ENCODE measurements at places on chromosomes 4 and X.

GRCh38 chrX:47097018-47097417, 18.8 kb downstream of the RGN start:
- no peak for DNase-seq

DNA sequence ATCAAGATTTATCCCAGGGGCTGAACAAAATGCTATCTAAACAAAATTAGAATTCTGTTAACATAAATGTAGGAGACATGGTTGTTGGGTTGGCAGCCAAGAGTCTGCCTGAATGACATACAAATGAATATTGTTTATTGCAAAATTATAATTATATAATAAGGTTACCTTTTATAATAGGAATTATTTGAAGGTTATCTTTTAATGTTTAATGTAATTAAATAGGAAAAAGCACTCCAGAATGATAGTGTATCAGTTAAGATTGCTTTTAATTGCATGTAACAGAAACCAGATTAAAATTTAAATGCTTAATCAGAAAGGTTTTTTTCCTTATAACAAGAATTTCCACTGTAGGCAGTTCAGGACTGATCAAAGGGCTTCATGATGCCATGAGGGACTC, 42.0 kb upstream of the STPG2 start:
- DNase-seq = no peak

GRCh38 chrX:72142794-72143608, 11.3 kb upstream of the RTL5 start:
- DNase-seq = peak; percentile 9

GRCh38 chr4:10320130-10320529, 137.1 kb downstream of the ZNF518B start:
- no peak for DNase-seq

- no peak for DNase-seq
These were observed 65.8 kb upstream of the ETNPPL start for GRCh38 chr4:108828620-108829019.

DNA sequence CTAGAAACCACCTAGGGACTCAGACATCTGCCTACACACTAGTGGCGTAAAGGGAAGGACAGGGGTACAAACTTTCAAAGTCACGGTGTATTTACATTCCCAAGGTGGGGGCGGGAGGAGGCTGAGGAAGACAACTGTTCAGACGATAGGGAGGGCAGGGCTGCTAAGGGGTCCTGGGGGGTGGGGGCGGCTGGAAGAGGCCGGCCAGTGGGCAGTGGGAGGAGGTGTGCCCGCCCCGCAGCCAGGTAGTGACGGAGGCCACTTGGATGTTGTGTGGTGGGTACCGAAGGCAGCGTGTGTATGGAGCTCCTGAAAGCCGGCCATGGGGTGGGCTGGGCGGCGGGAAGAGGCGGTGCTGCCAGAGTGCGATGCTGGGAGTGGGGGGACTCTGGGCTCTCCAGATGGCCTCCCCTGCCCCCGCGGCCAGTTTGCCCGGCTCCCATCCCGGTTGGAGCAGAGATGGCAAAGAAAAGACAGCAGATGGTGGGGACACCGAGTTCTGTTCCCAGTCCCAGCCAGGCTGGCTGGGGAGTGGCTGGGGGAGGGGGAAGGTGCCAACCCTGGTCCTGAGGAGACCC, 24.2 kb downstream of the L1CAM start:
- no peak for DNase-seq

DNA sequence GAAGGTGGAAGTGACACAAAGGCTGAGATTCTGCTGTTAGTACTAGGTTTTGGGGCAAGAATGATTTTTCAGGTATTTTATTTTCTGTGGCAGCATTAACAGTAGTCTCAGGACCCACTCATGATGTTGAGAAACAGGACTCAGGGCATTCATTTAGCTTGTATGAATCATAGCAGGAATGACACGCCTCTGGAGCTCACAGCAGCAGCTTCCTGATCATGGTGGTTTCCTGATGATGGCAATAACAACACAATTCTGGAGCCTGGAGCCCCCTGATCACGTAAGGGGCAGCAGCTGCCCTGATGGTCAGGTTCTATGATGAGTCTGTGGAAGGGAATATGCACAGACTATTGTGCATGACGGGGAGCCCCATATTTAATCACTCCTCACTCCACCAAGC, 47.0 kb downstream of the TASL start:
- peak; percentile 36 for DNase-seq

DNA sequence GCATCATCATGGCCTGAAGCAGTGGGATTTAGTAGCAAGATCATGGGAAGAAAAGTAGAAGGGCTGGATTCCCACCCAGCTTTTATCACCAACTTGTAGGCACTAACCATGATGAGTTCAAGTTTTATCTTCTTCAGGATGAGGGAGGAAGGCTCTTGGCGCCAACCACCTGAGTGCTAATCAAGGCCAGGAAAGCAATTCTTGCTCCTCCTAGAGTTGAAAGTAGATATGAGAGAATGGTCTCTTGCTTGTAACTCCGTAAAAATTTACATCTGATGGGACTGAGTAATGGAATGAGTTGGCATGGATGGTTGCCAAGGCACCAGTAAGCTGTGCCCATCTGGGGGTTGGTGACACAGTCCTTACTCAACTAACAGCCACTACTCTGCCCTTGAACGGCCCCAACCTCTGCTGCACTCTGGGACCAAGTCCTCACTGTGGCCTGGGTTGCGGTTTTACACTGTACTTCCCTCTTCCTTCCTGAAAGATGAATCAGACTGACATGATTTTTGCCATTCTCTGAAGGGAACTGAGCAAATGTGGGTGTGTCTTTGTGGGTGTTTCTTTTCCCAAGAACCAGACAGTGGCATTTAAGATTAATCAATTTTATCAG, 39.4 kb upstream of the NDP start:
- peak; percentile 90 for DNase-seq

DNA sequence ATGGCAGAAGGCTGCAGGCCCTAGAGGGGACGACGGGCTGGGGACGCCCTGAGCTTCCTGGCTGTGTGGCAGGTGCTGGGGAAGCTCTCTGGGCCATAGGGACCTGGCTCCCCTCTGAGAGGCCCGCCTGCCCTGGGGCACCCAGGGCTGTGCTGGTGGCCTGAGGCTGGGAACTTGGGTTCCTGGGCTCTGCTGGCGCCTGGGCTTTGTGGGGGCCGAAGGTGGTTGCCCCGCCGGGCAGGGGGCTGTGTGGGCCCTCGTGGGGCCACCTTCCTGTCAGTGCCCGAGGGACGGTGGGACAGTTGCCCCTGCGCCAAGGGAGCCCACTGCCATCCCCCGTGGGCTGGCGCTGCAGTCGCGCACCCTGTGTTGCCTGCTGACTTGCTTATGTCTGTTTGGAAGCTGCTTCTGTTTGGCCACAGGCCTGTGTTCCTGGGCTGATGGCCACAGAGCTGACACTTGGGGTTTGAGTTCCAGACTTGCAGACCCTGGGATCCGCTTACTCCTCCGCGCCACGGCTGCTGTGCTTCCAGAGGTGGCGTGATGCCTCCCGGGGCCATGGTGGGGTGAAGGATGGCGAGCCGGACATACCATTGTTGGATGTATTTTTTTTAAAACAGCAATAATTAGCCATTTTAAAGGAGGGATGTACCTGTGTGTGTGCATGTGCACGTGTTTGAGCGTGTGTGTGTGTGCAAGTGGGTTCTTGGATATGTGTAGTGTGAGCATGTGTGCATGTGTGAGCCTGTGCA, 8.5 kb downstream of the NAT8L start:
- no peak for DNase-seq

GRCh38 chr4:144267084-144267483, 126.6 kb upstream of the GYPA start:
- no peak for DNase-seq

DNA sequence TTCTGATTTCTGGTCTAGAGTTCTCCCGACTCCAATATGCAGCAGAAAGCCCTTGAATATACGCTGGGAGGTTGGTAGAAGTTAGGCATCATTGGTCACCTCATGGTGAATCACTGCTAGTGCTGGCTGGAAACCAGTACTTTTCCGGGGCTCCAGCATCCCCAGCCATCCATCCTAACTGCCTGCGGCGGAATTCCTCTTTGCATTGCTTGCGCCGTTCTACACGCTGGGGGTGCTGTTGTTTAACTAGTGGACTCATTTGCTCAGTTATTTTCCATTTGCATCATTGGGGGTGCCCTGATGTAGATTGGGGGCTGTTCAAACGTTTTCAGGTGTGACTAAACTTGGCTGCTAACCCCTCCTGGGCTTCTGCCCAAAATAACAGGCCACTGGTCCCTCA, 23.3 kb upstream of the GPR50 start:
- no peak for DNase-seq
